ENCODE measurements at places on chromosomes 11 and 22.

GRCh38 chr11:15976433-15977045, 379.8 kb downstream of the SOX6 start:
- no peak for DNase-seq

GRCh38 chr11:1479006-1479677, 7.4 kb downstream of the MOB2 start:
- no peak for DNase-seq

- DNase-seq = no peak
Observed at GRCh38 chr11:130831506-130831905, 84.8 kb downstream of the SNX19 start.

DNA sequence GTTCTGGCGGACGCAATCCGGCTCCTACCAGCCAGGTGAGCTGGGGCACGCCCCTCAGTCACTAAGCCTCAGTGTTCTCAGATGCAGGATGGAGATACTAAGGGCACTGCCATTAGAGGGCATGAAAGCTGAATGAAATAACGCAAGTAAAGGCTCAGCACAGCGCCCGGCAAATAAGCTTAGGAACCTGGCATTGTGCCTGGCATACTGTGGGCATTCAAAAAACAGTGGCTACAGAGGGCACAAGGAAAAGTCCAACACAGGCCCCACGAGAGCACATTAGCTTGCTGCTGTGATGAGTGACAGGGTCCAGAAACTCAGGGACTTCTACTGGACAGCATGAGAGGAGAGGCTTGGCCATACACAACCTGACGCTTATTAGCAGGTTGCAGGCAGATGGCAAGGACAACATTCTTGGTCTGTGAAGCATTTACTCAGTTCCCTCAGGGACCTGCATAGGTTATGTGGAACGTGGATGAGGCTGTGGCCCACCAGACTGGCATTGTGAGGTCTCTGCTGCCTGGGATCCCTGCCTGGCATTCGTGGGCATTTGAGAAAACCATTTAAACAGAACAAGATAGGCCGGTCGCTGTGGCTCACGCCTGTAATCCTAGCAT, 12.2 kb downstream of the TXN2 start:
- DNase-seq = no peak

DNA sequence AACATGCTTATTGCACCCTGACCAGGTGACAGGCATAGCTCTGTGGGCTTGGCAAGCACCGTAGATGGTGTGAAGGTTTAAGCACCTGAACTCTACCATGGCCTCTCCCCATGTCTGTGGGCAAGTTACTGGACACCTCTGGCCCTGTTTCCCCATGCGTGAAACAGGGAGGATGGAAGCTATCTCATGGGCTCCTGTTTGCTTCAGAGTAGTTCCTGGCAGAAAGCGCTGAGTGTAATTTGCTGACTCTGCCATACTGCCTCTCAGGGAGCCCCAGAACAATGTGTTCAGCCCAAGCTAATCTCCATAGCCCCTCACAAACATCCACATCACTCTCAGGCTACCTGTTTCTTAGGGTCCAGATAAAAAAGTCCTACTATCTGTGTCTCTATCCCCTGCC, 2.4 kb downstream of the CBX6 start:
- no peak for DNase-seq

- no peak for DNase-seq
Observed at GRCh38 chr11:66854729-66855211, 2.1 kb upstream of the LRFN4 start.

- no peak for DNase-seq
Observed at GRCh38 chr11:95239871-95240649, 9.1 kb upstream of the SESN3 start.

- no peak for DNase-seq
Observed at GRCh38 chr11:21896746-21897602, 295.9 kb upstream of the ANO5 start.

- DNase-seq = no peak
Observed at GRCh38 chr11:127464325-127464724, 463.8 kb upstream of the KIRREL3 start.

DNA sequence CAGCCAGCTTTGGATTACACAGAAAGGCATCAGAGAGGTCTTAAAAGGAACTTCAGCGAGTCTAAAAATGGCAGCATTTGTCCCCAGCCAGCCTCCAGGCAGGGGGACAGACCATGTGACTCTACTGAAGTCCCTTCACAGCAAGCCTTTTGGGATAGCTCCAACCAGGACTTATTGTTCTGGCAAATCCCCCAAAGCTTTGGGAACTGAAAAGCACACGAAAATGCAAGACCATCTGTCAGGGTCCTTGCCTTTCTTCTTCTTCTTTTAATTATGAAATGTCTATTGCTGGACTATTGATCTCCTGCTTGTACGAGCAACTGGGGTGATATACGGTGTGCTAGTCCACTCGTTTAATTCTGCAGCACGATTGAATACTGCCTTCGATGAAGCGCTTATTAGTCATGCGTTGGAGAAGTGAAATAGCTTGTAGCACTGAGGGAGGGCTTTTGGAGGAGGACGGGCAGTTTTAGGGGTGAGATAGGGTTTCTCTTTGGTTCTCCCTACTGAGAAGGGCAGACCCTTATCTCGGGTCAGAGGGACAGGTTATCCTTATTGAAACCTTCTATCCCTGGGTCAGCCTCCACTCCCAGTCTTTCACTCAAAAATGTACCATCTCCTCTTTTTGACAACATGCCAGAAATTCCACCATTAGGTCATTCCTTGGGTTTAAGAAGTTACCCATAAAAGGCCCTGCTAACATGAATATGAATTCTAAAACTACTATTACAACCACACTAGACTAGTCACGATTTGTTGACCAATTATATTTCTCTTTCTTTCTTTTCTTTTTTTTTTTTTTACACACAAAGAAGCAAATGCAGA, 416.4 kb downstream of the MIAT start:
- no peak for DNase-seq

DNA sequence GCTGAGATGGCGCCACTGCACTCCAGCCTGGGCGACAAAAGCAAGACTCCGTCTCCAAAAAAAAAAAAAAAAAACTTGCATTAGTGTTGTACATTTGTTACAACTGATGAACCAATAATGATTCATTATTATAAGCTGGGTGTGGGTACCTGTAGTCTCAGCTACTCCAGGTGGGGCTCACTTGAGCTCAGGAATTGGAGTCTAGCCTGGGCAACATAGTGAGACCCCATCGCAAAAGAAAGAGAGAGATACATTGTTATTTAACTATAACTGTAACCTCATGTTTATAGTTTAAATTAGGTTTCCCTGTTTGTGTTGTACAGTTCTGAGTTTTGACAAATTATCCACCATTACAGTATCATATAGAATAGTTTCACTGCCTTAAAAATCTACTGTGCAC, 38.6 kb downstream of the KDM2A start:
- no peak for DNase-seq

DNA sequence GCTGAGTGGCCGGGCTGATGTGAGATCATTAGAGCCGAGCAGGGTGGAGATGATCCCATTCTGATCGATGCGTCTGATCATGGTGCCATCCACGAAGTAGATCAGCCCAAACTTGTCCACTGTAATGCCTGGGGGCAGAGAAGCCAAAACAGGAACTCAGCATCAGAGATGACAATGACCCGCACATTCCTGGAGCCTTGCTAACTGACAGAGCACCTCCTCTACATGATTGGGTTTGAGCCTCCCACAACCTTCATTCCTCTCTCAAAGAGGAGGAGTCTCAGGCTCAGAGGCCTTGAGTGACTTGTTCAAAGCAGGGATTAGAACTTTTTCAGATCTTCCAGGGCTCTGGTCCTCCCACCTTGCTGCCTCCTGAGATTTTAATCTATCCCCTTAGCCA, 133.7 kb upstream of the NARS2 start:
- no peak for DNase-seq

DNA sequence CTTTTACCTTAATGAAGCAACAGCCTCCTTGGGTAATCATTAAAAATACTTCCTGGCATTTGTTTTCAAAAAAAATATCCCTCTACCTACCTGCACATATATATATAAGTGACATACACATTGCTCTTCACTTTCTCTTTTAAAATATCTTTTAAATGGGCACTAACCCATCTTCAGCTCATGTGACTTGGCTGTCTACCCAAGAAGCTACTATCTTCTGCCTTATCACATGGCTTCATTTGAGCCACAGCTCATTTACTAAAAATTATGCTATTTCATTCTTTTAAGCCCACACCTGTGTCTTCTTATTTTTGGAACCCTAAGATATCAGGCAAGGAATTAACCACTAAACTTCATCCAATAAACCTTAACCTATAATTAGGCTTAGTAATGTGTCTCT, 37.0 kb upstream of the SOX6 start:
- DNase-seq = no peak

GRCh38 chr11:5625281-5625680, 480 bp downstream of the TRIM34 start:
- no peak for DNase-seq

DNA sequence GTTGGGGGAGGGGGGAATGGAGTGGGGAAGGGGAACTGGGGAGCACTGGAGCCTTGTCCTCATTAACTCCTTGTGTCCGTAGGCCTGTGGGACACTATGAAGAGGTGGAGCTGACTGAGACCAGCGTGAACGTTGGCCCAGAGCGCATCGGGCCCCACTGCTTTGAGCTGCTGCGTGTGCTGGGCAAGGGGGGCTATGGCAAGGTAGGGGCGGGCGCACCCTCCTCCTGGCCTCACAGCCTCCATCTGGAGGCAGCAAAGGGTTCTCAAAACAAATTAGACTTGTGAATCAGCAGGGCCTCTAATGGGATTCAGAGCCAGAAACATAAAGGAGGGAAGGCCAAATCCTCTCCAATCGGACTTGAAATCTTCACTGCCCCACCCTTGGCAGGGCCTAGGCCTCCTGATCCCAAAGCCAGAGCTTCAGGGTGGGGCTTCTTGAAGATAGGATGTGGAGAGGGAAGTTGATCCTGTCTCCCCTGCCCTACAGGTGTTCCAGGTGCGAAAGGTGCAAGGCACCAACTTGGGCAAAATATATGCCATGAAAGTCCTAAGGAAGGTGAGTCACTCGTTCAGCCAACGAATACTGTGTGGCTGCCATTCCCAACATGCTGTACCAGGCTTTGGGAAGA, 859 bp downstream of the RPS6KB2 start:
- no peak for DNase-seq

- DNase-seq = no peak
Observed at GRCh38 chr11:95108159-95108611, 18.5 kb downstream of the ENDOD1 start.

- no peak for DNase-seq
Observed at GRCh38 chr11:116233561-116233960, 539.2 kb downstream of the BUD13 start.

- DNase-seq = no peak
Observed at GRCh38 chr11:43419460-43419859, 60.7 kb downstream of the TTC17 start.

DNA sequence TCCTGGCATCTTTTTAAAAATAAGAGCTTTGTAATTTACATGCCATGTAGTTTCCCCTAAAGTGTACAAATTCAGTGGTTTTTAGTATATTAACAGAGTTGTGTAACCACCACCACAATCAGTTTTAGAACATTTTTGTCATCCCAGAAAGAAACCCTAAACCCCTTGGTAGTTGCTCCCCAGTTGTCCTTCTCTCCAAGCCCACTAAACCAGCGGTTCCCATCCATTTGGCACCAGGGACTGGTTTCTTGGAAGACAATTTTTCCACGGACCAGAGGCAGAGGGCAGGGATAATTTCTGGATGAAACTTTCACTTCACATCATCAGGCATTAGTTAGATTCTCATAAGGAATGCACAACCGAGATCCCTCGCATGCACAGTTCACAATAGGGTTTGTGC, 22.6 kb downstream of the CABIN1 start:
- DNase-seq = no peak

GRCh38 chr11:84549217-84549616, 1077.9 kb downstream of the DLG2 start:
- no peak for DNase-seq

DNA sequence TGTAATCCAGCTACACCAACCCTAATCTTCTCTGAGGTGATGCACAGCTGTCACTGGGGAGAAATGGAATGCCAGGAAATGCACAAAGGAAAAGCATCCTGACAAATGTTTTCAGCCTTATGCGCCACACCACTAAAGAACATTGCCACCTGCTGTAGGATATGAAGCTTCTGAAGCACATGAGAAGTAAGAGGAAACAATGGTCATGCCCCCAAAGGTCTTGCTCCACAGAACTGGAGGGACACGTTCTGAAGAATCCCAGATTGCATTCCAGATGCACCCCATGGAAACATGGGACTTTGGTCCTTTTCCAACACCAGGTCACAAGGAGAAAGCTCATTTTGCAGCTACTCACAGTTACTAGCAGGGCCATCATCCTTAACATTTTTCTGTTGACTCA, 48.7 kb upstream of the ZBED5 start:
- no peak for DNase-seq

GRCh38 chr11:1933416-1934334, 13.5 kb upstream of the MRPL23 start:
- no peak for DNase-seq

DNA sequence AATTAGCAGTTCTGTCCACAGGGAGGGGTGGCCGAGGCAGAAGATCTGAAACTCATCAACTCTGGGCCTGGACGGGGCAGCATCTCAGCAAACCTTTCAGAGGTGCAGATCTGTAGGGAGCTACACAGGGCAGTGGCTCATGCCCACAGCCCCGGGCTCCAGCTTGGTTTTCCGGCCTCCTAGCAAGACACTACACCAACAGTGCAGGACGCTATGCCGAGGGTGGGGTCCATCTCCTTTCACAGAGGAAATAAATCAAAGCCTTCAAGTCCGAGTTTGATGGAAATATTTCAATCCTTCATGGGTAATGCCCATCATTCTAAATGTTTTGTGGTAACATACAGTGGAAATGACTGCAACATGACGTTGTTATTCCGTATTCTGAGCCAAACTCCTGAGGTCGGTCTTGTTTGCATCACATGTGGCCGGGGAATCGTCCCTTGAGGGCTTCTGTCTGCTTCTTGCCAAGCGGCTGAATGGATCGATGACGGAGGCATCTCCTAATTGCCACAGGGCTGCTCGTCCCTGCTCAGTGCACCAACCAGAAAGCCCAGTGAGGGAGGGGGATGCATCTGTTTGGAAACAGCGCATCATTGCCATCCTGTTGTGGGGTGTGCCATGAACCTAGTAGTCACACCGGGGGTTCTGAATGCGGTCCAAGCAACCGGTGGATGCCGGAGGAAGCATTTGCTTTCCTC, 30.0 kb downstream of the LINC01488 start:
- DNase-seq = no peak

- DNase-seq = peak; percentile 8
Observed at GRCh38 chr11:69497221-69497787, 15.8 kb downstream of the LINC01488 start.

DNA sequence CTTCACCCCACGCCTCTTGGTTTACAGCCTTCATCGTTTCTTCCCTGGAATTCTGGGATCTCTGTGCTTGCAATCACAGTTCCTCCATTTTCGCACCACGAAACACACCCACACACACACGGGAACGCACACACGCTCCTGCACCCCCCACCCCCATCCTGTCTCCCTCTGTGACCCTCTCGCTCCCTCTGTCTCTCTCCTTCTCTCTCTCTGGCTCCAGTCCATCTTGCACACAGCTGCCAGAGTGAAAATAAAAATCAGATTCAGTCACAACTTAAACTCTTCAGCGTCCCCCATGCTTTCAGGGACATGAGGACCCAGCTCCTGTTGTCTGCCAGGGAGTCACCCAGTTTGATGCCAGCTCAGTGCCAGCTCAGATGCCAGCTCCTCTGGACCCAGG, 3.0 kb downstream of the GAL start:
- no peak for DNase-seq
